Activated T-cell treated with anti-CD3 and anti-CD28 coated beads, Interleukin-2, amount 50 U/mL, for 1 hour (primary cell): ENCODE measurements at places on chromosomes 3 and 15.

DNA sequence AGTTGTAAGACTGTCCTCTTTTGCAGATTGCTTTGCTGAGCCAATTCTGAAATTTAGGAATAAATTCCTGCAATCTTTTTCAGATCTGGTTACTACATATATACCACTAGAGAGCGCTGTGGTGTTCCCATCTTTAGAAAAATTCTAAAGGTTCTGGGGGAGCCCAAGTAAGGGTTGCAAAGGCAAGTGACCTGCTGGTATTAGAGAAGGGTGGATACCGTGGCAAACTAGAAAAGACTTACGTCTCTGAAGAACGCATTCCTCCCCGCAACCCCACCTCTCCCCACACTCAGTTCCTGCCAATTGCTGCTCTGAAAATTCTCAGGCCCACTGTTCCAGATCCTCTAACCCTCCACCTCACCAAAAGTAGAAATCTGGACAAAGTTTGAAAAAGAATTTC is 48.5 kb downstream of the EFHB start:
- no peak for DNase-seq

- DNase-seq = no peak
Measured at GRCh38 chr3:59578129-59578528, 528.3 kb upstream of the CFAP20DC start.

DNA sequence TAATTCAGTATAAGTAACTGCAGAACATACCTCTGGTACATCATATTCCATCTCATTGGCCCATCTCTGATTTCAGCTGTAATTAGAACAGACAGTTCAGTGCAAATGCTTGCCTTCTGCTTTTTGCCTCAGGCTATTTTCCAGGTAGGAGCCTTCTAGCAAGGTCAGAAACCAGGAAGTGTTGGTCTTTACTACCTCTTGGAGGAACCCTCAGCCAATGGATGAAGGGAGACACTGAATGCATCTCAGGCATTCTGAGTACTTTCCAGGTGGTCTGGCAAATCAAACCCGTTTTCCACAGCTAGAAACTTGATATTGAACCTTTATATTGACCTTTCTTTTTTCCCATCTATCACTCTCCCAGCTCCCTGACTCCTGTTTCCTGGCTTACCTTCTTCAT is 348.5 kb upstream of the SOX2 start:
- no peak for DNase-seq

- DNase-seq = no peak
Measured at GRCh38 chr3:188294113-188294512, 140.2 kb downstream of the LPP start.

DNA sequence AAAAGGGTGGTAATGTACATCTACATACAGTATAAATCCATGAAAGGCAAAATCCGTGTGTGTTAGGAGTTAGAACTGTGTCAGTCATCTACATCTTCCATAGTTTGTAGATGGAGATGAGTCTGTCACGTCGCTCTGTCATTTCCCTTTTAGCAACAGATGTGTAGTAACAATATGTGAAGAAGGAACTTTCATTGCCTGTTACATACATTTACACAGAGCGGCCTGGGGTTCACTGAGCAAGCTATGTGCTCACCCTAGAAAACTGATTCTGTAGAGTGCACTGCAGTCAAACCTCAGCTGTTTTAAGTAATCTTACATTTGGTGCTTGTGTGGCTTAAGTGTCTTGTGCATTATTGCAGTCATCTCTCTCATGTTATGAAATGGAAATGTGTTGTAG is 41.6 kb upstream of the AP3B2 start:
- DNase-seq = no peak

- no peak for DNase-seq
Measured at GRCh38 chr15:83570756-83571155, 83.2 kb upstream of the ADAMTSL3 start.

DNA sequence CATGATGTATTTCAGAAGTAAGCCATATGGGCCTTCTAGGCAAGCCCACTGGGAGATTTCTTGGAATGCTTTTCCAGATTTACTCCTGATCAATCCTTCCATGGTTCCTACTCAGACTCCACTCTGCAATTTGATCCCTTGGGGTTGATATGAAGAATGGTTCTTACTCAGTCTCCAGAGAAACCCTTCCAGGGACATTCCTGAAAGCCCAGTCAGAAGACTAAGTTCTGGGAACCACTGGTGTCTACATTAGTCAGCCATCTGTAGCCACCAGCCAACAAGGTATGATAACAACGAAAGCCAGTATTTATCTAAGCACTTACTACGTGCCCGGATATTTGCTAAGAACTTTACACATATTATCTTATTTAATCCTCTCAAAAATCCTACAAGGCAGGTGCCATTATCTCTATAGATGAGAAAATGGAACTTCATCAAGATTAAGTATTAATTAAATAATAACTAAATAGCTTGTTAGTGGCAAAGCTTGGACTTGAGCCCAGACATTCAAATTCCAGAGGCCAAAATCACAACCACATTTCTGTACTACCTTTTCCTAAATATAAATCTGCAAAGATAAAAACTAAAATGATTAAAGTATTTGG is 32.7 kb downstream of the ZNF385D start:
- no peak for DNase-seq

- DNase-seq = no peak
Measured at GRCh38 chr15:51229907-51230330, 108.5 kb downstream of the CYP19A1 start.

DNA sequence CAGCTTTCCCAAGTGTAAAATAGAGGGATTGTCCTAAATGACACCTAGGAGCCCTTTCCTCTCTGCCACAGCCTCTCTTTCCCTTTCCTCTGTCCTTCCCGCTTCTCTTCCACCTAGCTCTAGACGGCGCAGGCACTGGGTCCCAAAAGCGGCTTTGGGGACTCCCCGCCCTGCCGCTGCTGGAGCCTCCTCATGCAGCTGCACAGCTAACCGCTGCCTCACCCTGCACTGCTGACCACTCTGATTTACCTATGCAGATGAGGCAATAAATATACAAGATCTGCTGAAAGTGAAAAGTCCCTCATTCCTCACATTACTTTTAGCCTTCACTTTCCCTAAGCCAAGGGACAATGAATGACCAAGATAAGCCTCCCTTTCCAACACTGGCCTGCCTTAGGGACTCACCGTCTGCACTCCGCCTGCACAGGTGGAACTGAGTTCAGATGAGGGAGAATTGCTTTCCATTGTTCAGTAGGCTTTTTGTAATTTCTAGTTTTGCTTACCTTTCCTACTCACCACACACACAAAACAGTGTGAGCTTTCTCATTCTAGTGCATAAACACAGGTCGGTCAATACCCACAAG is 197.5 kb upstream of the BCL6 start:
- no peak for DNase-seq

- DNase-seq = no peak
Measured at GRCh38 chr15:70291305-70292075, 193.8 kb upstream of the TLE3 start.

GRCh38 chr3:24522146-24522579 is 27.5 kb upstream of the THRB start:
- no peak for DNase-seq

- DNase-seq = peak; percentile 40
Measured at GRCh38 chr3:141412087-141412935, 44.0 kb downstream of the ZBTB38 start.

DNA sequence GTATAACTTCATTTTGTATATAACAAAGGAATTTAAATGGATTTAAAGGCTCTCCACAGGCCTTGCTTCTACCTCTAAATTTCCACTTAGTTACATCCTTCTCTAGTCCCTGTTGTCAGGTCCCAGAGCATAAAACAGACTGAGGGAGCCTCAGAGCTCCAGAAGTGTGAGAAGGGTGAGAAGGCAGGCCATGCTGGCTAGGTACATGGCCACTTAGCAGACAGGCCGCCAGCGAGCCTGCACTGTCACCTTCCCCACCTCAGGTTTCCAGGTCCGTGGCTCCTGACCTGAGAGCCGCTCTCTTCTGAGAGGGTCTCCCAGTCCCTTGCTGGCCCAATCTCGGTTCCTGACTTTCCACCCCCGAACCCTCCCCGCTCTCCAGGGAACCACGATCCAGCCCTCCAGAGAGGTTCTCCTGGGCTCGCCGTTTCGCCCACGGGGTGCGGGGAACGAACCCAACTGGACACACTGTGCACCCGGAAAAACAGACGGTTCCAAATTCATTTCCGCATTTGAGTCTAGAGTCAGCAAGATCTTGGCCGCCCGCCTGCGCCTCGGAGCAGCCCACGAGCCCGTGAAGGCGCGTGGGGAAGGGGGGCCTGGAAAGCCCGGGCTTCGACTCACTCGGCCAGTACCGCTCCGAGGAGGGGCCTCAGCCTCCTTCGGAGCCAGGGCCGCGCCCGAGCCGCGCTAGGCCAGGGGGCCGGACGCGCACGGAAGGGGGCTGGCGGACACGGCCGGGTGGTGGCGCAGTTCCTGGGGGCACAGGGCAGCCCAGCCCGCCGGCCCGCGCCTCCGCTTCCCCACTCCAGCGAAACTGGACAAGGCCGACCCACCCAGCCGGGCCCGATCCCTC is 16.7 kb upstream of the SOX2 start:
- no peak for DNase-seq

GRCh38 chr15:56772868-56773639 is 39.7 kb upstream of the ZNF280D start:
- DNase-seq = no peak

GRCh38 chr15:31473385-31474058 is 146.9 kb downstream of the KLF13 start:
- no peak for DNase-seq

DNA sequence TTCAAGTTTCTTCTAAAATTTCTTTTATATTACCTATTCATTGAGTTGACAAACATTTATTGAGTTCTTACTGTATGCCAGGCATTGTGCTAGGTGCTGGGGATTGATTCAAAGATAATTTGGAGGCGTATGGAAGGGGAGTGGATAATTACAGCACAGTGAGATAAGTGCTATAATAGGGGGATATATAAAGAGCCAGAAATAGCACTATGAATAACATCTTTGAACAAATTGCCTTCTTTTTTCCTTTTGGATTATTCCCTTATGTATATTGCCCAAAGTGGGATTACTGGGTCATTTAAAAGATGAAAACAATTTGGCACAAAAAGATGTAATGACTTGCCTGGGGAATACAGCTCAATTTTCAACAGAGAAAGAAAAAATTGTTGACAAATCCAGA is 64.6 kb downstream of the LPP start:
- DNase-seq = no peak

- no peak for DNase-seq
Measured at GRCh38 chr3:141246958-141247301, 15.3 kb downstream of the PXYLP1 start.

DNA sequence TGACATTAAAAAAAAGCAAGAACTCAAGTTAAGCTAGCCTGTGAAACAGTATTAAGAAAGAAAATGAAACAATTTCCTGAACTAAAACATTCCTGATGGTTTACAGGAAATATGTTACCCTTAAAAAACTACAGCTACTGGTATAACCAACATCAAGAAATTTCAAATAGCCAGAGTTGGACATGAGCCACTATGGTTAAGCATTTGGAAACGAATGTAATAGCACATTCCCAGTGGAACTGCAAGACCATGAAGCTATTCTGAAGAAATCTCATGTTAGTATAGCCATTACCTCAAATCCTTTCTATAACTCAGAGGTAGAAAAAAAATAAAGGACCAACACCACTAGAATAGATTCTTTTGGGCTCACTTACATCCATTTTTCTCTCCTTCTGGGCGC is 30.2 kb downstream of the CPNE4 start:
- no peak for DNase-seq

DNA sequence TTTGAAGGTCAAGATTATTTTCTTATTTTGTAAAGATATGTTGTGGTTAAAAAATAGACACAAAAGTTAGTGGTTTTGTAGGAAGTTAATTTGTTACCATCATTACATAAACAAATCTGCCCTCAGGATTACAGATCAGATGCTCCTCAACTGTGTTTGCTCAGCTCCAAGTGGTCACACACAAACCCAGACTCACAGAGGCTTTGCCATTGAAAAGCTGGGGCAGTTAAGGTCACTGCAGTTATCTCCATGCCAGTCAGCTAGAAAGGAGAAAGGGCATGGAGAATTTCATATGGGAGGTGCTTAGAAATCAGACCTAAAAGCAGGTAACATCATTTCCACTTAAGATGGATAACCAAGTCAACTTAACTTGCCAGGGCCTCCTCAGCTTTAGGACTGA is 825.7 kb upstream of the GBE1 start:
- DNase-seq = no peak

- DNase-seq = no peak
Measured at GRCh38 chr3:185744997-185745843, 79.6 kb downstream of the IGF2BP2 start.

DNA sequence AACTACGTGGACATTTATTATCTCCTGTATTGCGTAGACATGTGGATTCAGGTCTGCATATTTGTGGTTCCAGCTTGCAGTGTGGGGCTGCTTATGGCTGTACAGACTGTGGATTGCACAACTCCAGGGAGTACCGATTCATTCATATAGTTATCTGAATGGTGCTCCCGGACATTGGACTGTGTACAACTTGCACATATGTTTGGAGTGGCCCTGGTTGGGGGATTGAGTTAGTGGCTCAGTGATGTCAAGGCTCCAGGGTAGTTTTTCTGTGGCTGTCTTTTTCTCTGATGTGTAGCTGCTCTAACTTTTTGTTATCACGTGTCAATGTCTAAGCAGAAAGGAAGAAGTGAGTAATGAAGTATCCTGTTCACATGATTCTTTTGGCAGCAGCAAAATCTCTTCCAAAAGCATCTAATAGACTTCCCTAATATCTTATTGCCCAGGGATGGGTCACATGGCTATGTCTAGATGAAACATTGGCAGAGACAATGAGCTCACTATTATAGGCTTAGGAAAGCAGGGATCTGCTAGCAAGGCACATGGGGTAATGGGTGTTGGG is 15.8 kb downstream of the ST3GAL6 start:
- no peak for DNase-seq

- DNase-seq = peak; percentile 62
Measured at GRCh38 chr15:33700695-33701303, 267.5 kb upstream of the CHRM5 start.

DNA sequence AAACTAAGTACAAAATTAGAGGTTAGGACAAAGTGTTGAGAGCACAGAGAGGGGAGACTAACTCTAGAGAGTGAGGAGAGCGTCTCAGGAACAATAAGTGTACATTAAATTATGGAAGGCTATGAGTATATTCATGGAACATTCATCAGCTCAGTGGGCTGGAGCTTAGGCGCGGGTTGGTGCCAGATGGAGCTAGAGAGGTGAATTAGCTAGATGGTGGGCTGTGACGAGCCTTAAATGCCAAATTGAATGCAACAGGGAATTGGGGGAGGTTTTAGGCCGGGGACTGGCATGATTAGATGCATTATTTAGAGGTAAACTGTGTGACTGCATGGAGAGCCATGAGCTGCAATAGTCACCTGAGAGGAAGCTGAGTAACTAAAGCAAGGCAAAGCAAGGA is 97.1 kb downstream of the TMEM108 start:
- DNase-seq = no peak

GRCh38 chr3:100297784-100298183 is 36.8 kb upstream of the NIT2 start:
- no peak for DNase-seq
